EH (cell line): ENCODE measurements at places on chromosomes 7 and 10.

- DNase-seq, result no peak
Measured at GRCh38 chr7:7102906-7103305, 79.4 kb upstream of the C1GALT1 start.

DNA sequence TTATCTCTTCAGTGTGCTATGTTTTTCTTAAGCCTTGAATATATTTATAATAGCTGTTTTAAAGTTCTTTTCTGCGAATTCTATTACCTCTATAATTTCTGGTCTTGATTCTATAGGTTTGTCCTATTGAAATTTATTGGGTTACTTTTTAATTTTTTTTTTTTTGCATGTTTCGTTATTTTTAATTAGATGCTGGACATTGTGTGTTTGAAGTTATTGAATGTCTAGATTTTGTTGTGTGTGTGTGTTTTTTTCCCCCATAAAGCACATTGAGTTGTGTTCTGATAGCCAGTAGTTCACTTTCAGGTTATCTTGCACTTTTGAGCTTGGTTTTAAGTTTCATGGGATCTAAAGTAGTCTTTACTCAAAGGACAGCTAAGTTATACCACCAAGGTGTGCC, 394.9 kb downstream of the RPS24 start:
- no peak for DNase-seq

DNA sequence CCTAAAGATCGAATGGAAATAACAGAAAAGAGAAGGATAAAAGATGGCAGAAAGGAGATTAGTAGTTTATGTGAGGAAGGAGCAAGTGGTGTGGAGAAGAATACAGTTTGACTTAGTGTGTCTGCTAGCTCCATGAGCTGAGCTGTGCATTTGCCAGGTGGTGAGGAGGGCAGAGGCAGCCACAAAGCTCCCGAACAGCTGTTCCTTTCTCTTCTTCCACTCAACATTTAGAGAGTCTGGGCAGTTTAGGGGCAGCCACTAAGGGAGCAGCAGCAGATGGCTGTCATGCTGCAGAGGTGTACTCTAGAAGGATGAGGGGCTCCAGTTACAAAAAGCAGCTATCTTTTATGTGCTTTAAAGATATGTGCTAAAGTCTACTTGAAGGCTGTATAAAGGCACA, 674.4 kb downstream of the GRM8 start:
- no peak for DNase-seq

DNA sequence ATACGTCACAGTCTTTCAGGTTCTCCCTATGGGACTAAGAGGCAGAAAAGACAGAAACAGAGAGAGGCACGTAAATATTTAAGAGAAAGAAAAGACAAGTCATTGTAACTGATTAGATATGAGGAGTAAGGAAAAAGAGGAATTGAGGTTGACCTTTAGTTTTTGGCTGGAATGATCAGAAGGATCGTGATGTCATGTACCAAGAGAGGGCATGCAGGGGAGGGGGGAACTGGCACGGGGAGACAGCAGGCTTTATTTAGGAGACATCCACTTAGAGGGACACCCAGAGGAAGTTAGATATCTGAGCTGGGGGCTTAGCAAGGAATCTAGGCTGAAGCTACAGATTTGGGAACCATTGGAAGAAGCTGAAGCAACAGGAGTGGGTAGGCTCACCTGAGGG, 9.2 kb upstream of the LRRC20 start:
- DNase-seq, result no peak

DNA sequence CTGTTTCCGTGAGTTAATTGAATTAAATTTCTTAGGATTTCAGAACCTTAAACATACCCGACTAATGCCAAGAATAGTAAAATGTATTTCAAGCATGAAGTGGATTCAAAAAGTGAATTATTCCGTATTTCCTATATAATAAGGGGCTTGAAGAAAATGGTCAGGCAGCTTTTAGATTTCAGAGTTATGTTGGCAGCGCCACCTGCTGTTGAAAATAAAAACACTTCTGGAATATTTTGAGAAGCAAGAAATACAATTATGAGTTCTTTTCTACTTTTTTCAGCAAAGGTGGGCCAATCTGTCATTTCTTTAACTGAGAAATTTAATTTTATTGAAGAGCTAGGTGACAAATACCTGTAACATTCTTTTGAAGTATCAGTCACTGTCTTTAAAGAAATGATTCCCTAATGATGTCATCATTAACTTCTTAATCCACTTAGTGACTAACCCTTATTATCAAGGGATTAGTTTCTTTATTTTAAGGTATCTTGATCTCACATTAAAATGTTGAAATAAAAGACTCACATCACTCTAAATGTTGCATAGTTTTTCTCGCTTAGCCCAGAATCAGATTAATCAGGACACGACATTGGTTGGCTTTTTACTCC, 36.6 kb upstream of the AGR3 start:
- peak; percentile 54 for DNase-seq

- peak; percentile 31 for DNase-seq
Measured at GRCh38 chr7:121570365-121570764, 174.3 kb upstream of the FAM3C start.

DNA sequence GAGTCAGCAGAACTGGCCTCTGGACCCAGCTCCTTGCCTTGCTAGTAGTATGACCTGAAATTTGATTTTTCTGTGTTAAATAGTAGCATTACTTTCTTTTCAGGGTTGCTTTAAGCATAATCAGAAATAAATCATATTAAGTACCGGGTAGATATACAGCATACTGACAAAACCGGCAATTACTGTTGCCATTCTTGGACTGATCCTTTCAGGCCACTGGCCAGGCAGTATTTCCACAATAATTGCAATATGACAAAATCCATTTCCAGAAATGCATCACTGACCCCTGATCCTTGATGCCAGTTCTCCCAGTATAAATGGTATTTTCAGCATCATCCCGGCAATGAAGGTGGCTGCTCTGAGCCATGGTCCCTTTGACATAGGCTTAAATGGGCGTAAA, 6.9 kb downstream of the LRIT1 start:
- no peak for DNase-seq

DNA sequence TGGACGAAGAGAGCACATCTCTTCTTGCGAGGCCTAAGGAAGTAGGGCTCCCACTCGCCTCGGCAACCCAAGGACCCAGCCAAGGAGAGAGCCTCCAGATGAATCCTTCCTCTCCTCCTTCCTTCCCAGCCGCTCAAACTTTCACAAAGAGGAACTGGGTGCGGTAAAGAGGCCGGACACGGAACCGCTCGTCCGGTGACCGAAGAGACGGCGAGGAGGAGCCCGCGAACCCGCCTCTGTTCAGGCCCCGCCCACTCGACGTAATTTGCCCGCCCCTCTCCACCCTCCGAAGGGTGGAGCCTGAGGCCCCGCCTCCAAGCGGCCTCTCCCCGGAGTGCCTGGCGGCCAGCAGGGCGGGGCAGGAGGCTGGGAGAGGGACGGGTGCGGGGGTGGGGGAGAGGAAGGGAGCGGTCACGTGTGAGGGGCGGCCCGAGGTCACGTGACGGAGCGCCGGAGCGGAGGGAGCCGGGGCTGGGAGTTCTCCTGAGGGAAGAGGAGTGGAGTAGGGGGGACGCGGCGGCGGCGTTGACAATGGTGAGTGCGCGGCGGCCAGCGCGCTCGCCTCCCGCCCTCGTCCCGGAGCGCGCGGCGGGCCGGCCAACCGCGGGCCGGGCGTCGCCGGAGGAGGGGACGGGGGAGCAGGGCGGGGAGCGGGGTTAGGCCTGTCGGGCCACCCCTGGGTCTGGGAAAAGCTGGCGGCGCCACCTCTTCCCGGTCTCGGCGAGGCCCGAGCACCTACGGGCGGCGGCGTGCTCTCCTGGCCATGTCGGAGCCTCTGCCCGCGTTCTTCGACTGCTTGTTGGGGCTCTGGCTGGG, at the start of gene VPS26A:
Gene VPS26A, plus strand, starts transcription at position 432 of the 816 bp plus-strand sequence. Its CDS starts 100 bp downstream, at position 532.
- peak; percentile 99 for DNase-seq

DNA sequence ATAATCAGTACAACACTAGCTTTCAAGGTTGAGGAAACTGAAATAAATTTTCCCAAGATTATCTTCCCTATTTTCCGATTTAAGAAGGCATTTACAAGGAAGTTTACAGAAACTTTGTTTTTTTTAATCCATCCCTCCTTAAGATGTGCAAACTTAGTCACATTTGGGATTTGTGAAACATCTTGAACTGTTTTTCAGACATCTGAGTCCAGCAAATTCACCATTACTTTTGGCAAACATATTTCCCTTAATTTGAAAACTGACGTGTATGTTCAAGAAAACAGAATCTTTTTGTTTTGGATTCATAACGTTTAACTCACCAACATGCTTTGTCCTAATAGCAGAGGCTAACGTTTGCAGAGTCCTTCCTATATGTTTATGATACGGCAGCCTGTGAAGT, 19.5 kb downstream of the GLI3 start:
- DNase-seq, result no peak

DNA sequence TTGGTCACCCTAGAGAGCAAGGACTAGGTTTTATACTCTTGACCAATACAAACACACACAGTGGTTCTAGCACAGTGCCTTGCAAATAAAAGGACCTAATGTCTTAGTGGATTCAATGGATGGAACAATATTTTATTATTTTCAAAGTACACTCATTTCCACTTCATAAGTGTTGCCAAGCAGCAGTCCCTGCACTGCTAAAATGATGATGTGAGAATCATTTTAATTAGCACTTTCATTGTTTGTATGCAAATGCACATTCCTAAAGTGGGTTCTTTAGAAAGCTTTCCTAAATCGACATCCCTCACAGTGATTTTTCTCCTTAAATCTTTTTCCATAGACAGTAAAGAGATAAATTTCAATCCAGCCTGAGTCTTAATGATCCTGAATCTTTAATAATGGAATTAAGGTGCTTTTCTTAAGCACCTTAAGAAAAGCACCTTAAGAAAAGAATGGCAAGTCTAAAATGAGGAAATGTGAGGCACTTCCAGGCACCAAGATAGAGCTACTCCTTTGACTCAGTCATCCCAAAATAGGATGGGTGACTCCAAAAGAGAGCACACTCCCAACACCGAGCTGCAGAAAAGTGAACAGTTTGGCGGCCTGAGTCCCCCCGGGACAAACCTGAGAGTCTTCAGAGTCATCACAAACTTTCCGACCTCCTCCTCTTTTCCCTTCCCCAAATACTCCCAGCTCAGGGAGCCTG, 84.5 kb downstream of the SORBS1 start:
- no peak for DNase-seq

DNA sequence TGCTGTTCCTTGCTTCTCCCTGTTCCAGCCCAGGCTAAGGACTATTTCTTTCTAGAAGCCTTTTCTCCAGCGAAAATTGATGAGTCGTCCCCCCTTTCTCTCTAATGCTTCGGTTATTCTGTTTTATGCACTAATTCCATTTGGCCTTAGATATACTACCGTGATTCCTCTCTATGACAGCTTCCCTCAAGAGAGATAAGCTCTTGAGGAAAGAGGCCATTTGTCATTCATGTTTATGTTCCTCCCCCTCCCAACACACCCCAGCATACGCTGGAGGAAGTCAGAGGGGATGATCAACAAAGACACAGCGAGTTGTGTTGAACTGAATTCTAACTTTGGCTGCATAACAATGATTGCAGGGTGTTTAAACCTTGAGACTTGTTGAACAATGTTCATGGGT, 198.8 kb downstream of the BMPER start:
- DNase-seq, result no peak

- no peak for DNase-seq
Measured at GRCh38 chr7:21092766-21093702, 306.3 kb upstream of the SP8 start.

- DNase-seq, result peak; percentile 83
Measured at GRCh38 chr10:77111611-77112550, 525.7 kb downstream of the KCNMA1 start.

GRCh38 chr10:86585037-86585929, 63.7 kb upstream of the WAPL start:
- peak; percentile 76 for DNase-seq

DNA sequence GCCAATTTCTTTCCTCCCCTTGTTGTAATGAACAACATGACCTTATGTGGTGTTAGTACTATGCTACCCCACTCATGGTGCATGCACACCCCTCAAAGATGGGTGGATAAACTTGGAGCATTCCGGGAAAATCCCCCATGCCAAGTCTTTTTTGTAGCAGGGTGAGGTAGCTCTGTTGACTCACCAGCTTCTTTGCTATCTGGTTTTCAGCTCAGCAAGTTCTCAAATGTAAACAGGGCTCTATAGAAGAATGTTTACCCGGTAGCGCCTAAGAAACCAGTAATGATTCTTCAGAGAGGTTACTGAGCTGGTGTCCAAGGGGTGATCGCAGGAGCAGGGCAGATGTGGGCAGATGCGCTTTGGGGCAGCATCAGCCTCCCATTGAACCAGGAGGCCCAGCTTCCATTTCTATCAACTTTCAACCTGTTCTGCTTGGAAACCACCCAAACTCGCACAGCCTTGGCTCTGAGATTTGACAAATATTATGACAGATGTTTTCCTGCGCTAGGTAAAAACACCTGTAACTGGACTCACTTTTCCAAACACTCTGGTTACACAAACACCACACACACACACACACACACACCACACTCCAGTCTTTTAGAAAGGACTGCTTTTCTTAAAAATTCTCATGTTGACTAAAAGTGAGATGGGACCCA, 87.8 kb downstream of the ZRANB1 start:
- peak; percentile 80 for DNase-seq

- DNase-seq, result no peak
Measured at GRCh38 chr7:83001362-83002040, 161.2 kb downstream of the PCLO start.

DNA sequence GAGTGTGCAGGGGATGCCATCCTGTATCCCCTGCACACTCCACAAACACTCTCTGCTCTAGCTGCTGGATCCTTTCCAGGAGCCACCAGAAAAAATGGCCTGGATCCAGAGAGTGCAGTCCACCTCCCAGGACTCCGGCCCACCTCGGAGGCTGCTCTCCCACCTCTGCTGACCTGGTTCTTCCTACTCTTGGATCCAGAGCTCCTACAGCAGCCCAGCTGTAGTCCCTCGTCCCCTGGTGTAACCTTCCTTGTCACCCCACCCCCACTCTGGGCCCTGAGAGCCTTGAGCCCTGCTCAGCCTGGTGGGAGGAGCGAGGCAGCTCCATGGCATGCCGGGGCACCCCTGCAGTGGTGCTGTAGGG, 54.4 kb downstream of the GOLGA7B start:
- no peak for DNase-seq

DNA sequence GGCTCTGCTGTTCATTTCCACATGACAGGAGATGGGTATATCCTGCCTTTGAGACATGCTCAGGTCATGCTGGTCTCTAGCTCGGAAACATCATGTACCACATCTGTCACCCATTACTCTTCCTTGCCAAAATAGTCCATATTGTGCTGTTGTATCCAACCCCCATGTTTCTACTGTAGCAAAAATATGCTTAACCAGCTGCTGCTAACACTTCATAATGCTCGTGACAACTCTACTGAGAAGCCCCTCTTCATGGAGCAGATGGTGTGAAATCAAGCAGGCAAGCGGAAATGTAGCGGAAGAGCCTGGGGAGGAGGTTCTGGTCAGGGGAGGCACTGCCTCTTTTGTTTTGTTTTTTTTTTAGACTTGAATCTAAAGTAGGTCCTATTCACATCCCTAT, 82.9 kb downstream of the NPY start:
- DNase-seq, result no peak

DNA sequence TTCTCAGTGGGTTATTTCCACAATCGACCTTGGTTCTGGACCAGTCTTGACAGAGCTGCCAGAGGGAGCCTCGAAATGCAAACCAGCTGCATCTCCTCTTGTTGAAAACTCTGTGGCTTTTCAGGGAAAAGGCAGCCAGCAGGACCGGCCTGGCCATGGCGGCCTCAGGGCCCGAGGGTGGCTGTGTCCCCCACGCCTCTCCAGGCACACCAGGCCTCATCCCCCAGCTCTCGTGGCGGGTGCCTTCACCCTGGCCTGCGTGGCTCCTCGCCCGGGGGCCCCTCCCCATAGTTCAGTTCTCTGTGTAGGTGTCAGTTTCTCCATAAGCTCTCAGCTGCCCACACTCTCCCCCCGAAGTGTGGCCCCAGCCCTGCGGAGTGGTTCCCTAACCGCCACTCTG, 63.5 kb downstream of the MGMT start:
- DNase-seq, result no peak
